ENCODE measurements at places on chromosomes 1 and 21.

DNA sequence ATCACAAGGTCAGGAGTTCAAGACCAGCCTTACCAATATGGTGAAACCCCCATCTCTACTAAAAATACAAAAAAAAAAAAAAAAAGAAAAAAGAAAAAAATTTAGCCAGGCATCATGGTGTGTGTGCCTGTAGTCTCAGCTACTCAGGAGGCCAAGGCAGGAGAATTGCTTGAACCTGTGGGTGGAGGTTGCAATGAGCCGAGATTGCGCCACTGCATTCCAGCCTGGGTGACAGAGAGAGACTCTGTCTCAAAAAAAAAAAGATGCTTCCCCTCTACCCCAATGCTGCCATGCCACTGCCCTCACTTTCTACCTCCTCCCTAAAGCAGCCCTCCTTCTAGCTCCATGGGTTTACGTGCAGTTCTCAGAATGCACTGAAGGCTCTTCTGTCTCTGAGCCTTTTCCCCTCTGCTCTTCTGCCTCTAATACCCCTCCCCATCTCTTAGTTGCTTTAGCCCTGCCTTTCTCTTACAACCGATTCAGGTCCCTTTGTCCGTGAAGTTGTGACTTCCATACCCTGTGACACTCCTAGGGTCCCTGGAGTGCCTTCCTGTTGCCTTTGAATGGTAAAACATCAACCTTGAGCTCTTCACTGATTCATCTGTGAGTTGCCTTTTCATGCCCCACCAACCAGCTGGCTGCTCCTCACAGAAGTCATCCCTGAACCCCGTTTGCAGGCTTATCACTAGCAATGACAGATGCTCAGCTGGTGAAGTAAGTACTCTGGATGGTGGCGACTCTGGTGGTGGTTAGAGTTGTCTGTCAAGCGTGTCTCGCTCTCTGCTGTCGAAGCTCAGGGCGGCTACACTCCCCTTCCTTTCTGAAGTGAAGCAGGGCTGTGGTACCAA lies 234.9 kb downstream of the RHOU start:
- DNase-seq = no peak

DNA sequence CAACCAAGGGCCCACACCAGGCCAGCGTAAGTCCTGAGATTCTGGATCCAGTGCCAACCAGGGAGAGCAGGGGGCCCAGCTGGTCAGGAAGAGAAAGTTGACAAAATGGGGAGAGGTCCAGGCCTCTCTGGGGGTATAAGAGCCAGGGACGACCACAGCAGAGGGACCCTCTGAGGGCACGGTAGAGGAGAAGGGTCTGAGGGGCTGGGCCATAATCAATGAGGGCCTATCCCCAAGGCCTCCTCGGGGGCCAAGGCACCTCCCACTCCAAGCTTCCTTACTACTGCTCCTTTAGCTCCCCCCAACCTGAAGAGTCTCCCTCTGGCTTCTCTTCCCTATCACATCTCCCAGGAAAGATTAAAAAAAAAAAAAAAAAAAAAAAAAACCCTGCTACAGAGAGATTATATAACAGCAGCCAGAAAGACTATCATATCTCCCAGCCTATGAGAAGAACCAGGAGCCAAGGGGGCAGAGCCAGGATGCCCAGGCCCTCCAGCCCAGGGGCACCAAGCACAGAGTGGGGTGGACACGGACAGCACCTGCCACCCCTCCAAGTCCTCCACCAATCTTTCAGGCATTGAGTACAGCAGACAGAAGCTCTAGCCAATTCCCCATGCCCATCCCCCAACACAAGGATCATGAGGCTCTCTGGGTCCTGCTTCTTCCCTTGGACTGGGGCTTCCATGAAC lies 2.7 kb downstream of the MEF2D start:
- no peak for DNase-seq

DNA sequence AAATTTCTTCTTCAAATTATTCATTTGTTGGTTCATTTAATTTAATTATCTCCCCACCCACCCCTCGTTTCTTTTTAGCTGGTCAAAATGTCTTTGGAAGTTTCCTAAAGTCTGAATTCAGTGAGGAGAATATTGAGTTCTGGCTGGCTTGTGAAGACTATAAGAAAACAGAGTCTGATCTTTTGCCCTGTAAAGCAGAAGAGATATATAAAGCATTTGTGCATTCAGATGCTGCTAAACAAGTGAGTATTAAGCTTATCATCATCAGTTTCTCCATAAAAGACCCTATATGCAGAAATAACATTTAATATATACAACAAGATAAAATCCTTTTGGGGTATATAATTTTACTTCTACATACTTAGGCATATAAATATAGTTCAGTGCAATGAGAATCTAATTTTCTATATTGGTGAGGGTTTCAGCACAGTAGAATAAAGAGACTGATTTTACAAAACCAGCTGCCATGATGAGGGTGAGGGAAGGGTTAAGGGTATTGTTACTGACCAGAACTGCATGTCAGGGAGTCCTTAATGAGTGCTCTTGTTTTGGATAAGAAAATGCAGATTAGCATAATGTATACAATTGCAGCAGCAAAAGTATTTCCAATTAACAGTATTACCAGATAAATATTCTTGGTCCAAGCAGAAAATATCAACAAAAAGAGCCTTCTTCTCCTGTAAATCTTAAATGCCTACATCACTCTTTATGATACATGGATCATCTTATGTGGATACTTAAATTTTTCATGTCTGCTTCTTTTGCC lies 2.8 kb downstream of the RGS1 start:
- DNase-seq = no peak

DNA sequence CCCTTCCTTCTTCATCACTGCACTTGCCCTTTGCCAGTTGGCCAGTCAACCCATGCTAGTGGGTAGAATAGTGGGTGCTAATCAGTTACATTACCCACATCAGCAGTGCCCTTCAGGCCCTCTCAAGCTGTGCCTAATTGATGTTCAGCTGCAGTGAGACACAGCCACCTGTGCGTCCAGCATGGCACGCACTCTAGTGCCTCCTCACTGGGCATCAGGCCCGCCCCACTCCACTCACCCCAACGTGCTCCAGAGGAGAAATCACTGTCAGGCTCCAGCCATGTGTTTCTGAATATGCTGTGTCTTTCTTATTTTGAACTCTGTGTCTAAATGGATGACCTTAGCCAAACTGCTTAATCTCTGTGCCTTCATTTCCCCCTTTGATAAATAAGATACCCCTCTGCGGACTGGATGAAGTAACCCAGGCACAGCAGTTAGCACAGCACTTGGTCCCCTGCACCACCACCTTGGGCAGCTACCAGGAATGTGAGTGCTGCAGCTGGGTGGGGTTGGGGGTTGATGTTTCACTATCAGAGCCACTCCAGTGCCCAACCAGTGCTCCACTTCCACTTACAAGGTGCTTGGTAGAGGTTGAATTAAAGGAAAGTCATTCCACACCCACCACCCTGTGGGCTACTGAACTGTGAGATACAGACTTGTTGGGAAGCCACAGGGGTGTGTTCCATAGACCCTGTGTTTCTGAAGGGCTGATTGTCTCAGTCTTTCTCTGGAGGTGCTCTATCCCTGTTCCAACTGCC lies 8.9 kb upstream of the ADORA3 start:
- DNase-seq = no peak

DNA sequence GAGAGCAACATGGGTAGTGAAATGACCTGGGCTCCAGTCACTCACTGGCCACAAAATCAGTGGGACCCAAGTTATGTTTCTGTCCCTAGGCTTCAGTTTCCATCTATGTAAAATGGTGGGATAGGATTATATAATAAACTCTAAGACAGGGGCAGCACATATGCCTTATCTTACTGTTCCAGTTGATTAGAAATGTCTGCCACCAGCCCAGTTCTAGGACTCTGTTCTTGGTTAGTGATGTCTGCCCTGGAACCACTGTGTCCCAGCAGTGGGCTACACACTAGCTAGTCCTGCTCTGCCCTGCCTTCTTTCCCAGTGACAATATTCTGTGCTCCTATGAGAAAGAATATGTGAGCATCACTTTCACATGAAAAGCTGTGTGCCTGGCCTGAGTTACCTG lies 138.3 kb downstream of the PCNX2 start:
- DNase-seq = no peak

DNA sequence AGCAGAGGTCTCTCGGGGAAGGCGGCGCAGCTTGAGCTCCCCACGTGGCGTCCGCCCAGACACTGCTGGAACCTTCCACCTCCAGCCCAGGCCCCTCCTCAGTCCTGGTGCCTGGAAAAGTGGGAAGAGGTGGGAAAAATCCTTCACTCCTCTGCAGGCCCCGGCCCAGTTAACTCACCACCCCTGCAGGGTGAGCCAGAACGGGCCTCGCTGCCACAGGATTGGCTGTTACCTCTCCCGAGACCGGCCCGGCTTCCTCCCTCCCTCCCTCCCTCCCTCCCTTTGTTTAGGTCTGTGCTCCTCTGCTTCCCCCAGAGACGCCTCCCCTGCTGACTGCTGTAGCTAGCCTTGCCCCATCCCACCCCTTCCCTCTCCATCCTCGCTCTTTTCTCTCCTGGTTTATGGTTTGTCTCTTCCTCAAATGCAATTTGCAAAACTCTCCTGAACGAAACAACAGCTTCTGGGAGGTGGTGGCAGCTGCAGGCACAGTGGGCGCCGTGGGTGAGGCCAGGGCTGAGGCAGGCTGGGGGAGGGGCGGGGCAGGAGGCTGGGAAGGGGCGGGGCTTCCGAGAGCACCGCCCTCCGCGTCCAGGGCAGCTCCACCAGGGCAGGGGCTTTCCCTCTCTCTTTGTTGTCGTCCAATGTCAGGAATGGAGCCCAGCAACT lies 6.5 kb downstream of the CAPN9 start:
- DNase-seq = no peak

DNA sequence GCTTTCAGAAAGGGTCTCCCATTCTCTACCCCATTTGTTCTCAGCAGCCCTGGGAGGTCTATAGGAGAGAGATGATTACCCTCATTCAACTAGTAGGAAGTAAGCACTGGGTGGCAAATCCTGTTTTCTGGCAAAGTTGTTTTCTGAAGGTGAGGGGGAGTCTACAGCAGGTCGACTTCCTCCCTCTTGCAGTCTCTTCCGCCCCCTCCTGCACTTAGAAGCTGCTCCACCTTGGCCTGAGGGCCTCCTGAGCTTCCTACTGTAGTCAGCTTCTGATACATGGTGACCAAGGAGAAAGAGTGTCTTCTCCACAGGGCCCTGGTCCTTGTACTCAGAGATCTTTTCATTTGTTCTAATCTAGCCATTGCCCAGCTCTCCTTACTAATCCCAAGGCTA lies 93.1 kb downstream of the RGL1 start:
- DNase-seq = no peak
